ENCODE measurements at places on chromosomes 16 and 17.

- no peak for DNase-seq
These were observed 15.7 kb upstream of the SLC35B1 start for GRCh38 chr17:49723423-49723822.

DNA sequence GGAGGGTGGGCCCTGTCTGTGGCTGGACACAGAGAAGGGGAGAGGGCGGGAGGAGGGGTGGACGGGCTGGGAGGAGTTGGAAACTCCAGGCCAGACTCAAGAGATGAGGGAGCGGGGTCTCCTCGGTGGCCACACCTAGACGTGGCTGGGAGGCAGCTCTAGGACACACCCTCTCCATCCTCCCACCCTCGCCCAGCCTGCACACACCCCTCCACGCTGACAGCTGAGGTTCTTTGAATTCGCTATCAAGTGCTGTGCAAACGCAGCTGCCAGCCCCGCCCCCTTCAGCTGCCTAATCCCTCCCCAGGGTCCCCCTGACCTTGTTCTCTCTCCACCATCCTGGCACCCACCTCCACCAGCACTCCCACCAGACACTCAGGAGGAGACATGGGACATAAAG lies 48.7 kb downstream of the DNAH17 start:
- no peak for DNase-seq

GRCh38 chr17:76122431-76123190 lies 18.4 kb downstream of the FOXJ1 start:
- no peak for DNase-seq

- DNase-seq, result peak; percentile 18
These were observed 28.6 kb downstream of the SLC38A8 start for GRCh38 chr16:84013787-84014569.

GRCh38 chr16:31529937-31530312 lies 2.2 kb downstream of the AHSP start:
- DNase-seq, result no peak

DNA sequence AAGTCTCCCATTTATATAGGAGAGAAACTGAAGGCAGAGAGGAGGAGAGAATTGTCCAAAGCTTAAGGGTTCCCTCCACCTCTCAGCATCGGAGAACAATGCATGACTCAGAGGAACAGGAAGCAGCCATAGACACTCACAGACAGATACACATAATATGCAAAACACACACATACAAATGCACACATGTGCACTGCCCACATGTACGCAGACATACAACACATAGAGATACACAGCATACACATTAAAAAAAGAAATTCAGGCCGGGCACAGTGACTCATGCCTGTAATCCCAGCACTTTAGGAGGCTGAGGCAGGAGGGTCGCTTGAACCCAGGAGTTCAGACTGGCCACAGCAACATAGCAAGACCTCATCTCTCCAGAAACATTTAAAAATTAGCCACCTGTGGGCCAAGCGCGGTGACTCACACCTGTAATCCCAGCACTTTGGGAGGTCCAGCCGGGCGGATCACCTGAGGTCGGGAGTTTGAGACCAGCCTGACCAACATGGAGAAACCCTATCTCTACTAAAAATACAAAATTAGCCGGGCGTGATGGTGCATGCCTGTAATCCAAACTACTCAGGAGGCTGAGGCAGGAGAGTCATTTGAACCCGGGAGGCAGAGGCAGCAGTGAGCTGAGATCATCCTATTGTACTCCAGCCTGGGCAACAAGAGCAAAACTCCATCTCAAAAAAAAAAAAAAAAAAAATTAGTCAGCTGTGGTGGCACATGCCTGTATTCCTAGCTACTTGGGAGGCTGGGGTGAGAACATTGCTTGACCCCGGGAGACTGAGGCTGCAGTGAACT lies 11.3 kb downstream of the ERAL1 start:
- DNase-seq, result no peak

DNA sequence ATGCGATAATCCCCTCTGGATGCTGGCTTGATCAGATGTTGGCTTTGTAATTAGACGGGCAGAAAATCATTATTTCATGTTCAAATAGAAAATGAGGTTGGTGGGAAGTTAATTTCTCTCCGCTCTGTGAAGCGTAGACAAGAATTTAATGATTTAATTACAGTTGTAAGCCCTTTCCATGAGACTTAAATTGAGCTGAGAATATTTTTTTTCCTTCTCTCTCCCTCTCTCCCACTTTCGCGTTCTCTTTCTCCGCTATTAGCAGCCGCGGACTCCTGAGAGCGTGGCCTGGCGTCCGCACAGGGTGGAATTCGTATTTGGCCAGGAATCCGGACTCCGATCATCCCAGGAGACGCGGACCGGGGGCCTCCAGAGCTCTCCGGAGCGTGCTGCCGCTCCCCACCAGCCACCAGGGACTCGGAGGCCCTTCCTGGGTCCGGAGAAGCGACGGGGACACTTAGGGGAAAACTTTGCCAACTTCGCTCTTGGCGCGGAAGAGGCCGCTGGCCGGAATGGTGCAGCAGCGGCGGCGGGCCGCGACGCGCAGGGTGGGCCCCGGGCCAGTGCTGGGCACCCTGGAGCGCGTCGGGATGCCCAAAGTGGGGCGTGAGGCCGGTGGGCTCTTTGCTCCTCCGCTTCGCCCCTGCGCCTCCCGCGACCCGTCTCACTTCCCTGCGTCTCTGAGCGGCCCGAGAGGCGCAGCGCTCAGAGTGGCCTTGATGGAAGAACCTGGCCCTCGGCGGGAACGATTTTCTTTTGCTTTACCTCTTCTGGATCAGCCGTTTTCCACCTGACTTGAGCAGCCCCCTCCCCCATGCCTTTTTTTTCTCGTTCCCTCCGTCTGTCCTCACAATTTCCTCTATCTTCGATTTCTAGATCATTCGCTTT lies 3.6 kb upstream of the IRX3 start:
- no peak for DNase-seq

DNA sequence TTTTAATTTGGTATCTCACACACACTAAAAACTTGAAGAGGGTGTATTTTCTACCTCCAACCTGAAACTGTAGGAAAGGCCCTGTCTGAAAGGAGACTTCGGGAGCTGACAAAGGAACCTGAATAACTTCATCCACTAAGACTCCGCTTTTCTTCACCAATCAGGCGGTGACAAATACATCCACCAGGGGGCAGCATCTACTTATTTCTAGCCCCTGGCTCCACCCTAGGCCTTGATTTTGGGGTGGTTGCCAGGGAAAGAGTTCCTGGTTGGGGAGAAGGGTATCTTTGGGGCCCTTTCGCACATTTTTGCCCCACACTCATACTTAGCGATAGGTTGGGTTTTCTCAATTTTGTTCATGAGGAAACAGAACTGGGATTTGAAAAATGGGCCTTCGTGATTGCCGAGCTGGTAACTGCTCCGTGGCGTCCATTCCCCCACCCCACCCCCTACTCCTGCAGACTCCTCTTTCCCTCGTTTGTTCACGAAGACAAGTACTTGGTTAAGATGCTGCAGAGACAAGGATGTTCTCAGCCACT lies 4.8 kb upstream of the ARL4D start:
- DNase-seq, result peak; percentile 90
